ENCODE measurements at places on chromosomes 7 and 10.

- no peak for DNase-seq
Observed at GRCh38 chr7:105816954-105817615, 59.3 kb downstream of the ATXN7L1 start.

DNA sequence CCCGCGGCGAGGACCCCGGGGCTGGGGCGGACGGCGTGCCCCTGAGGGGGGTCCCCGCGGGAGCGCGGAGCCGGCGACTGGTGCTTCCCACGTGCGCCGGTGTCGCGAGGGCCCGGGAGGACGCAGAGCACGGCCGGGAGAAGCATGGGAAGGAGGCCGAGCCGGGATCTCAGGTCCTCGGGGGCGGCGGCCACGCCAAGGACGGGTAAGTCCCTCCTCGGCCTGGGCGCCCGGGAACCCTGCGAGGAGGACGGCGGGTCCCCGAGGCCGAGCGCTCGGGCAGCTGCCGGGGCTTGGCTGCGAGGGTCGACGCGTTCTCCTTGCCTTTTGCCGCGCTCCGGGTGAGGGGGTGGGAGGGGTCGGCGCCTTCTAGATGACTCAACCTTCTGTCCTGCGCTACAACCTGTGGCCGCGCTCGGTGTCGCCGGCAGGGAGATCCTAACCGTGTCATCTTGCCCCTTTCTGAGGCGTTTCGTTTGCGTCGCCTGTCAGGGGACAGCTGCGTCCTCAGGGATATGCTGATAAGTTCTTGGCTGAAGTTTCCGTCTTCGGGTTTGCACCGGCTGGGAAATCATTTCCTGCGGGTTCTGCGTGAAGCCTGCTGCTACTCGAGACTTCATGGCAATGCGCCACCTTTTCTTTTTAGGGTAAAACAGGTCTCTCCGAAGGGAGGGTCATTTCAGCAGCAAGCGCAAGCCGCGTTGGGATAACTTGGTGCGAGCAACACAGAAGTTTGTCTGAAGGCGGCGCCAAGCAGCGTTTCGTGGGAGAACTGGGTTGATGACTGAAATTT is 529 bp downstream of the TASOR2 start:
- peak; percentile 49 for DNase-seq

DNA sequence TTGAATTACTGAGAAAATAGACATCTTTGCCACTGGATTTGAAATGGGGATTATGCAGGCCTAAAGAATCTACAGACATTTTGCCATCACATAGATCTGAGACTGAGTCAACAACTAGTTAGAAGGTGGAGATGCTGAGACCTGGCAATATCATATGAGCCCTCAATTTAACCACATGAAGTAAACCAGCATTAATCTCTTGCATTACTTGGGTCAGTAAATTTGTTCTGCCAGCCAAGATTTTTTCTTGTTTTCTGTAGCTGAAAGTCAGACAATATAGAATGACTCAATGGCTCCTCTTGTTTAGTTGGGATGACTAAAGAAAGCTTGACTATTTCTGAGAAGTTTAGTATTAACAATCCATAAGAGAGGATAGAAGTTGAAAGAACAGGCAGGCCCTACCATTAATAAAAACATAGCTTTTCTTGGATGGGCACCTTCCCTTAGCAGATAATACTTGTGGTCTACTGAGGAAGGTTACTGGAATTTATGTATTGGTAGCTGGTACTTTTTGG is 396.7 kb upstream of the SORCS1 start:
- no peak for DNase-seq

DNA sequence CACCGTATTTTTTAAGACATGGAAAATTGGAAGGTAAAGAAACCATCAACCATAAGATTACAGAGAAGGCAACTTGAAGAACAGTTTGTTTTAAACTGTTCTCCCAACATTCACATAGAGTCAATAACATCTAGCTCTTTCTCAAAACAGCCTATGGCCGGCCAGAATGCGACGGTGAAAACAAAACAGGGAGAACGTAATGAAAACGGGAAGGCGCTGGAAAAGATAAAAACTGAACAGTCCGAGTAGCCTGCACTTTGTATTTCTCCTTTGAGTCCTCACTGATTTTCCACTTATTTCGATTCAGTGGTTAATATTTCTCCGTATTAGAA is 637 bp downstream of the MICU1 start:
- DNase-seq, result no peak

DNA sequence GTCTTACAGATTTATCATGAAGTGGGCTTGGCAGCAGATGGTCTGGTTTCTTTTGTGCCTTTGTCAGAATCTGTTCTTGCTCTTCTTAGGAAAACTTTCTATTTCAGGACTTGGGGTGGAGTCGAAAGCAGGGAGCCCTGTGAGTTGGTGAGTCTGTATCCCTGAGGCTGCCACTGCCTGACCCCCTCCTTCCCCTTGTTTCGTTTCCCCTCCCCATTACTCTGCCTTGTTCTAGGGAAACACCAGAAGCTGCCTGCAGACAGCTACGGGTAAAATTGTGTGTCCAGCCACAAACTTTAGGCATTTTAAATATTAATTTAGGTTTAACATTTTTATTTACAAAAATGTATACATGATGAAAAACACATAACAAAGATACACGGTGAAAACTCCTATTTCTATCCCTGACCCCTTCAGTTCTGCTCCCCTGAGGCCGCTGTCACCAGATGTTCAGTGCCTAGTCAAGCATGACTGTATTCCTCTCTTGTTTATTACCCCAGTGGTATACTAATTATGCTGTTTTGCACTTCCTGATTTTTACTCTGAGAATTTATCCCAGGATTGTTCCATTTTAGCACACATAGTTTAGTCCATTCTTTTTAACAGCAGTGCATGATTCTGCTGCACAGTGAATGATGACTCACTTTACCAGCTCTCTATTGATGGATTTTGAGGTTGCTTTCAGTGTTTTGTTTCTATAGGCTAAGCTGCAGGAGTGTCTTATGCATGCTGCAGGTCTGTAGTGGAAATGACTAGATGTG is 9.1 kb downstream of the TSPAN14 start:
- no peak for DNase-seq

- no peak for DNase-seq
Observed at GRCh38 chr7:158945519-158945918, 89.2 kb downstream of the DYNC2I1 start.

GRCh38 chr7:121187222-121187621 is 141.6 kb upstream of the WNT16 start:
- no peak for DNase-seq

DNA sequence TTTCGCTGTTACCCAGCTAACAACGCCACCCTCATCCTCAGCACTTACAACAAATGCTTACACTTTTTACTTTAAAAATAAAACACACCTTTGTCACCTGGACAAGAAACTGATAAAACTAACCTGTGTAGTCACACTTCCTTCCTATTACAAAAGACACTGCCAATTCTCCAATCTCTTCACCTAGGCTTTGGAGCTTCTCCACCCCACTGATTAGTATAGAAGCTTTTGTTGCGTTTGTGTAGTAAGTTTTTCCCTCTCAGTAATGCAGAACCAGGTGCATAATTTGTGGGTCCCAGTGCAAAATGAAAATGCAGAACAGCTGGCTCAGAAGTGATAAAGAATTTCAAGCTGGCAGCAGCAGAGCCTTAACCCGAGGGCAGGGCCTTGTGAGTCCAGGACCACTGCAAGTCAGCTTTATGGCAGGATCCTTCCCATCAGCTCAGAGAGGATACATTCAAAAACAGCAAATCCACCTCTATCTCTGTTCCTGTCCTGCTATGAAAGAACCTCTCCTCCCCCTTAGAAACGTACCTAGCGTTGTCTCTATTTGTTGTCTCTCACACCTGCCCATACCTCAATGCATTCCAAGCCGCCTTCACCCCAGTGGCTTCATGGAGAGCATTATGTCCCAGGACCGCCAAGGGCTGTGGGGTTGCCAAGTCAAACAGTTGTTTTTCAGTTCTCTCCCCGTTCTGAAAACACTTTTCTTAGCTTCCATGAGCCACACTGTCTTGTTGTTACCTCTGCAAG is 40.3 kb upstream of the EGFR start:
- no peak for DNase-seq

GRCh38 chr10:30134171-30134945 is 75.0 kb upstream of the JCAD start:
- no peak for DNase-seq

DNA sequence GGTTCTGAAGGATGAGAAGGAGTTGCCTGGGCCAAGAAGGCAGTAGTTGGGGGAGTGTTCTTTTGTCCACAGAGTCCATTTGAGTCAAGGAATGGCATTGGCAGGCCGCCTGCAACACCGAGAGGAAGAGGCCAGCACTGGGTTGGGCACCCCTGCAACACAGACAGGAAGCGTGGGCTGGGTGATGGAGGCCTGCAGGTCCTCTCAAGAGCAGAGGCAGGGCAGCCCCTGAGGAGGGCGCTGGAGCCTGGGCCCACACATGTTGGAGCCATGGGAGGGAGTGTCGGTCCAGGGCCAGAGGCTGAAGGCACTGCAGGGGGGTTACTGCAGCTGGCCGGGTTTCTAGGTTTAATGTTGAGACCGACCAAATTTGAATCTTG is 137.3 kb downstream of the PTPN20 start:
- DNase-seq, result no peak

GRCh38 chr10:70671619-70672164 is 614 bp upstream of the ADAMTS14 start:
- DNase-seq, result no peak

DNA sequence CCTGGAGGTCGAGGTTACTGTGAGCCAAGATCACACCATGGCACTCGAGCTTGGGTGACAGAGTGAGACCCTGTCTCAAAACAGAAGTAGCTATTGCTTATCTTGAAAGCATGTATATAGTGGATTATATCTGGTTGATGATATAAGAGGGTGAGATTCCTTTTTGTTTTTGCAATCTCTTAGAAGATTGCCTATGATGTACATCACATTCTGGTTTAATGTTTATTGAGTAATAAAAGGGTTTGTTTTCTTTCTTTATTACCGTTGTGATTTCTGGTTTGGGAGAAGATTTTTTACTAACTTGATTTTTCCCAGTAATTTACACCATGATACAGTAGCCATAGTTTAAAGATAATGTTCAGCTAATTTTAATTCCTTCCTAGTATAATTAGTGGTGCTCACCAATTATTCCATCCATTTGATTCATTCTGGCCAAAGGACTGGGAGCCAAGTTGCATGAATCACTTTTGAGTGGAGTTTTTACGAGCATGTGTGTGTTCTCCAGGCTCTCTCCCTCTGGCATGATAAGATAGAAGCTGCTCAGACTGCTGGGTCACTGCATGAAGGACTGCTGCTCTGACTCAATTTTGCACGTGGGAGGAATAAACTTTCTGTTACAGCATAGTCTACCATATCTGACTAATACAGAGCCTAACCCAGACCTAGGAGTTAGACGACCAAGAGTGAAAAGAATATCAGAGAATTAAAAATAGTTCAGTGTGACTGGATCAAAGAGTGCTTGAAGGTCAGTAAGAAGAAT is 13.5 kb upstream of the TSPAN13 start:
- DNase-seq, result no peak

- no peak for DNase-seq
Observed at GRCh38 chr10:97109547-97109946, 76.2 kb downstream of the SLIT1 start.

DNA sequence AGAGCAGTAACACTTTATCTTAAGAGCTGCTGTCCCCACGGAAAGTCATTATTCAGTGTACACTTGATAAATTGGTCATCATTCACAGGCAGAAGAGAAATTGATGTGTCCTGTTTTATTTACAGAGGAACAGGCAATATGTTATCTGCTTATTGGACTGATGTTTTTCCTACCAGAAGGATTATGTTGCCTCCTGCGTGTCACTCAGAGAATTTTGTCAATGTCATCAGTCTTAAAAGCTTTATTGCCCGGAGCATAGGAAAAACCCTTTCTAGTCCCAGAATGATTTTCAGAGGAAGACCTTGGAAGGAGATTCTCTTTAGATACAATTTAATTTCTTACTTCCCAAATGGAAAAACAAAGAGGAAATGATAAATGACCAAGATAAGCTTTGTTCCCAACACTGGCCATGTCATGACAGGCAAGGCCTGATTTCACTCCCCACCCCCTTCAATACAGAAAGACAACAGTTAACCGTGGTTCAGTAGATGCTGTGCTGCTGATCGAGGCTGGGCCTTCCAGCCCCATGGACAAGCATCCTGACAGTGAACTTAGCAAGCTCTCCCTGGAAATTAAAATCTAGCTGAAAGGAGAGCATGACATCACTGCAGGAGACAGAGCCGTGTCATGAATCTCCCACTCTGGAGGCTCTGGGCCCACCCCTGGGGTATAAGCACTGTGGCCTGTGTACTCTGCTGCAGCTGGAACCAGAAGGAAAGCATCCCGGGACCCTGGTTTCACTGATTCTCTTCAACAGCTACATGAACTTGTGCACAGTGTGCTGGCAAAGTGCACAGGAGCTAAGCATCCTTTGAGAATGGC is 118.8 kb upstream of the LYZL2 start:
- DNase-seq, result no peak

DNA sequence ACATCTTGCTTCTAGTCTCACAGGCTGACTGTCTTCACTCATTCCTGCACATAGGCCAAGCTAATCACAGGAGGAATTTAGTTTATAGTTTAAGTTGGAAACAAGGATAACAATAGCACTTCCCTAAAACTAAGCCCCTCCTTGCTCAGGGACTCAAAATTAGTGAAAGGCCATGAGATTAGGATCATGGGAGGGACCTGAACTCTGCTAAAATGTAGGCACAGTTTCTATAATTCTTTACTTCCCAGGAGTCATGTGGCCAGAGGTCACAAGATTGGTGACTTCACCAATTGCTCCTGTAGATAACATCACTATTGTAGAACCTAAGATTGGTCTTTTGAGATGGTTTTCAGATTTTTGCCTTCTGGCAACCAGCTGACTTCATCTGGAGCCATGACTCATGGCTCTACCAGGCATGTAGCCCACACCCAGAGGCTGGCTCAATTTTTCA is 14.8 kb upstream of the UPP1 start:
- no peak for DNase-seq

DNA sequence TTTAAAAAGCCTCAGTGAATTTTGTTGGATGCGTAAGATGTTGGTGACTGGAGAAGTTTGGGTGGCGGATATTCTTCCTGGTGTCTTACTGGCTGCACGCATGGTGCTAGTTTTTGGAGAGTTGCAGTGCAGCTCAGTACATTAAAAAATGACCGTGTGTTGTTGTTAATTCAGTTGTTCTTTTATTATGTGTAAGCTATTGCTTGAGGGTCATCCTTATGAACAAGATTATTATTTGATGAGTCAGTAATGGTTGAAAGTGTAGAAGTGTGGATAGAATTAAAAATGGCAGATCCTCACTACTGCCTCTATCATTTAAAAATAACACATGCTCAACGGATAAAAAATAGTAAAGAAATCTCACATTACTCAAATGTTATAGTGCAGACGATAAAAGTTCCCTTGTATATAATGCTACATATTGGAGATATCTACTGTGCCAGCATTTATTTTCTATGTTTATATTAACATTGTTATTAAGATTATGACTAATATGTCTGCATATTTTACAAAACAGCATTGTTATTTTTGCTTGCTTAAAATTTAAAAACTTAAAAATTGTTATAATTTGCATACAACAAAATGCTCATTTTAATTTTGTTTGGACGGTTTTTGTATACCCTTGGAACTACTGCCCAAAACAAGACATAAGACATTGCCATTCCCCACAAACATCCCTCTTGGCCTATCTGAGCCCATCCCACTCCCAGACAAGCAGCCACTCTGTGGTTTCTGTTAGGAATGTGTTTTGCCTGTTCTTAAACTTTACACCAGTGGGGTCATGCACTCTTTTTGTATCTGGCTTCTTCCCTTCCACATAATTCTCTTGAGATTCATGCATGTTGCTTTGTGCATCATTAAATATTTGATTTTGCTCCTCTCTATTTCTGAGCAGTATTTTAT is 142.0 kb downstream of the DOCK1 start:
- DNase-seq, result no peak

All from stimulated activated CD4-positive, alpha-beta T cell treated with anti-CD3 and anti-CD28 coated beads, Interleukin-2, amount 100 ng/mL, for 4 hours (primary cell).